ENCODE measurements at places on chromosomes 16 and 17.

GRCh38 chr17:80008383-80008840, 27.3 kb downstream of the TBC1D16 start:
- DNase-seq = peak; percentile 94

DNA sequence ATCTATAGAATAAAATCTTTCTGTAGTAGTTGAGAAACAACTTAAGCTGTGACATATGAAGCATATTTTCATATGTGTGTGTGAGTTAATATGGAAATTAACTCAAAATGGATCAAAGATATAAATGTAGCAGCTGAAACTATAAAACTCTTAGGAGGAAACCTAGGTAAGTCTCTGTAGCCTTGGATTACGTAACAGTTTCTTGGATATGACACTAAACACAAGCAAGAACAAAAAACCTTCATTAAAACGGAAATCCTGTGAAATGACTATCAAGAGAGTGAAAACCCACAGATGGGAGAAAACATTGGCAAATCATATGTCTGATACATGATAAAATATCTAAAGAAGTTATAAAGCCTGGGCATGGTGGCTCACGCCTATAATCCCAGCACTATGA, 104.4 kb downstream of the VPS53 start:
- no peak for DNase-seq

DNA sequence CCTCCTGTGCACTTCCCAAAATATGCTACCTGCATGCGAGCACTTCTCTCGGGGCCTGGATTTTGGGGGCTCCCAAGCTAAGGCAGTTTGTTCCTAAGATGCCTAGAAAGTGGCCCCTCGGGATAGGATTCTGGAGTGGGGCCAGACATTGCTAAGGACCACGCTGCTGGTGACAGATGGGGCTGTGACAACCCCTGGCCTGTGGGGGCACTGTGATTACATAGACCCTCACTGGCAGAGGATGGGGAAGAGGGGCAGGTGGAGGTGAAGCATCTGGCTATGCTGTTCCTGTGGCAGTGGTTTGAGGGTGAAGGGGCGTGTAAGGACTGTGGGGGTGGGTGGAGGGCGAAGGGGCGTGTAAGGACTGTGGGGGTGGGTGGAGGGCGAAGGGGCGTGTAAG, 128.4 kb downstream of the ENGASE start:
- no peak for DNase-seq

DNA sequence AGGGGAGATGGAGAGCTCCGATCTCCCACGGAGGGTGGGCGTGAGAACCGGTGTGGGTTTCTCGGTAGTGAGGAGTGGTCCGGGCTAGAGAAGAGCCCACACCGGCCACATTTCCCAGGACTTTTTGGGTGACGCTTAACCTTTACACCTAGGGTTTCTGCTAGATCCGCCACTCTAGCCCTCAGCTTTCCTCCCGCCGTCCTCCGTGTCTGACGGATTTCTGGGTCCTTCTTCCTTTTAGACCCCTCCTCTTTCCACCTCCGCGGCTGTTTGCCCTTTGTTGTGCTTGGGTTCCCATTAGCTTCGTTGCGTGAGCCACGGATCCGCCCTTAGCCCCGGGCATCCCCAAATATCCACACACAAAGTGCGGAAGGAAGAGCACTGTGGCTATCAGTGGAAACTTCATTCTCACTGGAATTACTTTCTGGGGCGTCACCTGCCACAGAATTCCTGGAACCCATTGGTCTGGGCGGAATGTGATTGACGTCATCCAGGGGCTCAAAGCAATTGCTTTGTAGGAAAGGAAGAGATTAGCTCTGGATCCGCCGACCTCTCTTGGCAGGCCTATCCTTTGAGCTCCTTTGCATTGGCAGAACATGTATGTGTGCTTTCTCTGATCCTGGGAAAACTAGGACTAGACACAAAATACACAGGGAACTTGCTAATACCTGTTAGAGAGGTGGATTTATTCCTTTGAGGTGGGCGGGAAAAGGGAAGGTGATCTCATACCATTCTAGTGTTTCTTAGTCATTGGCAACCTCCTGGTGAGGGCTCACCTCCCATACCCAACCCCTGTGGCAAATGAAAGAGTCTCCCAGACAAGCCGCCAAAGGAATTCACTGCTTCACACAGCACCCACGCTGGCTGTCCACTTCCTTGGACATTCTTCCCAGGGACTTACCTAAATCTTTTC, 654 bp downstream of the TNFAIP1 start:
- DNase-seq = peak; percentile 33

- no peak for DNase-seq
These were observed 212.6 kb downstream of the ABCC12 start for GRCh38 chr16:47943235-47943634.

GRCh38 chr16:82031116-82032084, 3.7 kb upstream of the HSD17B2 start:
- DNase-seq = peak; percentile 13

DNA sequence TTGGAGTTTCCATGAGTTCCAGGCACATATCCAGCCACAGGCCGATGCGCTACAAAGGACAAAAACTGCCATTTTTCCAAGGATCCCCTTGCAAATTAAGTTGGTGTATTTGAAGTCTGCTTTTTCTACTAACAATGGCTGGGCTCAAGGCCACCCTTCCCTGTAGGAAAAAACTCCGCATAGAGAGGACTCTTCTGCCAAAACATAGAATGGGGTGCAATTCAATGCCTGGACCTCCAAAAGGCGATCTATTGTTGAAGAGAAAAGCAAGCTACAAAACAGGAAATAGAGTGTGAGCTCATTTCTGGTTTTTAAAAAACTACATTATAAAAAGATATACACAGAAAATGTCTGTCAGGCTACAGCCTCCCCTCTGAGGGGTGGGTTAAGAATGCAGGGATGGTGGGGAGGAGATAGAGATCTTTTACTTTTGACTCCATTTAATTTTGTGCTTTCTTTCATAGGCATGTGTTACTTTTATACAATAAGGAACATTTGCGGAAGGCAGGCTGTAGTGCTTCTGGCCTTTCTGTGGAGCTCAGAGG, 22.9 kb upstream of the PRSS54 start:
- DNase-seq = no peak

DNA sequence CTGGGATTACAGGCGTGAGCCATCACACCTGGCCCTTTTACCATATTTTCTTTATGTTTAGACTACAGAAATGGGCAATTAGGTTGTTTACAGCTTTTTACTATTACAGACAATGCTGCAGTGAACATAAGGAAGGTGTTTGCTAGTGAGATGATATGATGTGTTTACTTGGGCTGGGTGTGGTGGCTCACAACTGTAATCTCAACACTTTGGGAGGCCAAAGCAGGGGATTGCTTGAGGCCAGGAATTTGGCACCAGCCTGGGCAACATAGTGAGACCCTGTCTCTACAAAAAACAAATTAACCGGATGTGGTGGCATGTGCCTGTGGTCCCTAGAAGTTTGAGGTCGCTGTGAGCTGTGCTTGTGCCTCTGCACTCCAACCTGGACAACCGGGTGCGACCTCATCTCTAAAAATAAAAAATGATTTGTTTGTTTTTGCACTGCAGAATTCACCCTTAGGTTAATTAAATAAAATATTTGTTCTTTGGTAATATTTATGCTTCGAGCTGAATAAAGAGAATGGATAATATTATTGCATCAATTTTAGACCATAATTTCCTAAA, 15.0 kb downstream of the PAFAH1B1 start:
- no peak for DNase-seq

GRCh38 chr17:54971147-54971546, 2.6 kb downstream of the STXBP4 start:
- no peak for DNase-seq

- no peak for DNase-seq
These were observed 11.7 kb downstream of the GCGR start for GRCh38 chr17:81815646-81815986.

GRCh38 chr17:63699638-63700527, at the start of gene LIMD2:
LIMD2 (minus strand) TSS chr17:63700125; CDS start chr17:63699298, 827 bp downstream.
- DNase-seq = peak; percentile 83

- DNase-seq = peak; percentile 91
These were observed 19.4 kb downstream of the CEP295NL start for GRCh38 chr17:78883533-78884131.

- no peak for DNase-seq
These were observed 6.0 kb upstream of the RPH3AL start for GRCh38 chr17:358491-359151.

DNA sequence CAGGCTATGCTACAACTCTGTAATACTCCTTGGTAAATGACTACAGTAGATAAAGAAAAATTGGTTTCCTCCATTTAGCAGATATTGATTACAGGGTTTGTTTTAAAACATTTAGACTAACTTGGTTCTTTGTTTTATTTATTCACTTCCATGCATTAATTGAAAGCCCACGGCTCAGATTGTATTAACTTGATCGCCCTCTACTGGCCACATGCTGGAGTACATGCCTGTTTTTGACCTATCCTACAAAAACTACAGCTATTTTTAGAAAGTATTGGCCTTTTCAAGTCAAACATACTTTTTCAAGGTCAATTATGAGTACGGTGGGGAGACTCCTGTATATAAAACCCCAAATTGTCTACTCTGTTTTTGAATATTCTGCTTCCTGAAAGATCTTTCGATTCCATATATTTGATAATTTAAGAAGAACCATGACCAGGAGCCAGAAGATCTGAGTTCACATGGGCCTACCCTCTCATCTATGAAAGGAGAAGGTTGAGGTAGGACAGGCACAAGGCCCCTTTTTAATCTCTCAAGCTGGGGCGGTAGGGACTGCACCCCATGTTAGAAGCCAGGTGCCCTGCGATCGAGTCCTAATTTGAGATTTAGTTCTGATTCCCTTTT, 51.8 kb downstream of the CA10 start:
- peak; percentile 29 for DNase-seq

DNA sequence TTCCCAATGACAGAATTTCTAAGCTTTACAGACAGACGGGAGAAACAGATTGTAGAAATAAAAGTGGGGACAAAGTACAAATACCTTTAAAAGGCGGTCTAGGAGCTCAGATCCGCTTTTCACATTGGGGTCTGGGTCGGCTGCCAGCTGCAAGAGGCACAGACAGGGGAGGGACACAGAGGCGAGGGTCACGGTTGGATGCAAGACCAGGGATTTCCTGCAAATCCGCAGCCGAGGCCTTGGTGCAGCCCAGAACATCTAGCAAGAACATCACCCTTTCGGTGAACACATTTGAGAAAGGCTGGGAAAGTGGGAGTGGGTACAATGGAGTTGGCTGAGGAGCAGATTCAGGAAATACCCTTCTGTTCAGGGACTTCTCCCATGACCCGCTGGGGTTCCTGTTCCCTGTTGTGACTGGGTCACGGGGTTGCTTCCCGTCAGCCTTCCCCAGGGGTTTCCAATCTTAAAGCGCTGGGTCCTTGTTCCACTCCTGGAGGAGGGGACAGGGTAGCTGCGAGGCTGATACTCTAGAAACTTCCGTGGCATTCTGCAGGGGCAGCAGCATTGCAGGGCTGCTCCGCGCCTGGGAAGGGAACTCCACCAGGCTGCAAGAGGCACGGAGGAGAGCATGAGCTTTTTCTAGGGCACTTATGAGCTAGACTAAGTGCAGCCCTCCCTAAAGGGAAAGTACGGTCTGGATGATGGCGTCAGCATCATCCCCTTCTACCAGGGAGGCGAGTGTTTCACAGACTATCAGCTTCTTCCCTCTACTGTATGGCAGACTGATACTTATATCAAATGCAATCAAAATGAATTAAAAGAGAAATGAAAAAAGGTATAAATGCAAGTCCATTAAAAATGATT, 16.0 kb downstream of the VAC14 start:
- no peak for DNase-seq

- DNase-seq = peak; percentile 69
These were observed 59.4 kb downstream of the NUP93 start for GRCh38 chr16:56789360-56789759.

- no peak for DNase-seq
These were observed 55.6 kb downstream of the TMC6 start for GRCh38 chr17:78072961-78073360.

DNA sequence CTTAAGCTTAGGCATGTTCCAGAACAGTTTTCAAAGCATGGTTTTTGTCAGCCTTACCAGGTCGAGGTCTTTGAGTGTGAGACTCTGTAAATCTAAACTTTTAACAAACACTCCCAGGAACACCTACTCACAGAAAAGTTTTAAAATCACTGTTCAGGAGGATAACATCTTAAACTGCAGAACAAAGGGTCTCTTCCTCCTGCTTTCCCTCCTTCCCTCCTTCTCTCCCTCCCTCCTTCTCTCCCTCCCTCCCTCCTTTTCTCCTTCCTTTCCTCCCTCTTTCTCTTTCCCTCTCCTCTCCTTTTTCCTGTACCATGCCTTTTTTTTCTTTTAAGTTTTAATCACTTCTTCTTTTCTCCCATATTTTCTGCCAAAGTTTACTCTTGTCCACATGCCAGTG, 153.5 kb upstream of the MAF start:
- no peak for DNase-seq

DNA sequence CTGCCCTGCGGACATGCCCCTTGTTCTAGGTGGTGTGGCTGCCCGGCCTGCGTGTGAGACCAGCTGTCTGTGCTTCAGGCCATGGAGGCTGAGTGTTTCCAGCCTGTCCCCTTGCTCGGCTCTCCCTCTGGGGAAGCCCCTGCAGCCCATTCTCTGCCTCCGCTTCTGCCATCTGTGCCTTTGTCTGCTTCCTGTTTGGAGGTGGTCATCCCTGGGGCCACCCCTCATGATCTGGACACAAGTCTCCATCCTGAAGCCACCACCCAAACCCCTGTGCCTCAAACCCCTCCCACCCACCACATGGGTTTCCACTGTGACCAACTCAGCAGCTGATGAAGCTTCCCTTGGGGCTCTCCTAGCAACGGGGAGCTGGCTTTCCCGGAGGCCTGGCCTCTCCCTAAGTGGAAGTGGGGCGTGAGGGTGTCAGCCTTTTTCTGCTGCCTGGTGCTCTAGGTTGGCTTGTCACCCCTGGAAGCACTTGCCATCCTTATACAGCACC, 184.9 kb downstream of the SEC14L1 start:
- no peak for DNase-seq

DNA sequence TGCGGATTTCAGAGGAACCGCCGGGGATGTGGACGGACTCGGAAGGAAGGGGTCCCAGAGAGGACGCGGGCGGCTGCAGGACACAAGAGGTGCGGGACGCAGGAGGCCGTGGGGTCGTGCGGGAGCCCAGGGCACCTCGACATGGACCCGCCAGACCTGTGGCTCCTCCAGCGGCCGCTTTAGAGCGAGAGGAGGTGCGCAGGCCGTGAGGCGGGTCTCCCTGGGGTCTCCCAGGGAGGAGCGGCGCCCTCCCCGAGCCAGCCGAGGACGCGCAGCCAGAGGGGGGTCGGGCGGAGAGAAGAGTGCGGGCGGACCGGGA, 6.8 kb upstream of the FLYWCH1 start:
- DNase-seq = no peak

- DNase-seq = no peak
These were observed 5.2 kb upstream of the RAB26 start for GRCh38 chr16:2142942-2143877.

- DNase-seq = no peak
These were observed 235.1 kb upstream of the NLRP1 start for GRCh38 chr17:5819396-5819795.

GRCh38 chr16:27595475-27595874, 45.5 kb downstream of the KATNIP start:
- DNase-seq = no peak
